ENCODE measurements at places on chromosomes 6 and 20. TPM values are rescaled to one million over a fixed set of nuclear protein-coding genes. Genes with fewer than 3 reads are reported as not detected.

GTSF1L gene
- 0.23 TPM for total RNA-seq

WFDC5 gene
- total RNA-seq: 0.23 TPM

- DNase-seq: no peak
Measured at GRCh38 chr20:8855315-8855714, 213.6 kb upstream of the PLCB4 start.

GRCh38 chr6:127717384-127717783 is 140.4 kb downstream of the C6orf58 start:
- DNase-seq: no peak
